SHP77 (cell line): ENCODE measurements at places on chromosomes 13 and 19.

DNA sequence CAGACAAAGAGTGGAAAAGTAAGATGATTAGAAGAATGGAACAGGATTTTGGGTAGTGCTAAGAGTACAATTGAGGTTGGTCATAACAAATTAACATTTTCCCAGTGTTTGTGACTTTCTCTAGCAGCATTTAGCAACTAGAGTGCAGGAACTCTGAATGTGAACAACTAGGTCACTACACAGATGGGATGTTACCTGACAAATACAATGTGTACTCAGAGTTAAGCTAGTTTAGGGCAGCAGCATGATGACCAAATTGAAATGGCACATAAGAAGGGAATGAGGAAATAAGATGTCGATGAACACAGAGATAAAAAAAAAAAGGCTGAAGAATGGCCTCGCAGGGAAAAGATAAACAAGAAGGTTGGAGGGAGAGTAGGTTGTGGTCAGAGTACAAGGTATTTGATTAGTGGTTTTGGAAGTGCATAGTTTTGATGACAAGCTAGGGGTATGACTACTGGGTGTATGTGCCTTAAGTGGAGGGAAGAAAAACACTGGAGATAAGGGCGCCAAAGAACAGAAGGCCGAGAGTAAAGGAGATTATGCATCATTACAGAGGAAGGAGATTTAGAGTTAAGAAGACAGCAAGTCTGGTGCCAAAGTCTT lies 381.1 kb downstream of the FGF14 start:
- no peak for DNase-seq

- DNase-seq, result no peak
Observed at GRCh38 chr13:27528908-27529307, 78.5 kb upstream of the MTIF3 start.

DNA sequence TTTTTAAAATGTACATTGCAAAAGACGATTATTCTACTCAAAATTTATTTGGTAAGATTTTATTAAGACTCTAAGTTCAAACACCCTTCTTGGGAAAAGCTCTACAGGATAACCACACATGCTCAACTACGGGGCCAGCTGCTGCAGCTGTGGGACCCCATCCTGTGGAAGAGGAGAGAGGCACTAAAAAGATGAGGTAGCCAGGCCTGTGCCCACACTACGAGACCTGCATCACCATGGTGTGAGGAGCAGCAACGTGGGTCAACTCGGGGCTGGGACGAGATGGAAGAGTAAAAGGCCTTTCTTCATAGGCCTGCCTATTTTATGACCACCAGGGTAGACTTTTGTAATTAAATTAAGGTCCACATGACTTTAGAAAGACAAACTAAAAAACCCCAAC lies 4.6 kb upstream of the CCNP start:
- no peak for DNase-seq

- peak; percentile 86 for DNase-seq
Observed at GRCh38 chr13:110132225-110132982, 174.6 kb downstream of the COL4A1 start.

DNA sequence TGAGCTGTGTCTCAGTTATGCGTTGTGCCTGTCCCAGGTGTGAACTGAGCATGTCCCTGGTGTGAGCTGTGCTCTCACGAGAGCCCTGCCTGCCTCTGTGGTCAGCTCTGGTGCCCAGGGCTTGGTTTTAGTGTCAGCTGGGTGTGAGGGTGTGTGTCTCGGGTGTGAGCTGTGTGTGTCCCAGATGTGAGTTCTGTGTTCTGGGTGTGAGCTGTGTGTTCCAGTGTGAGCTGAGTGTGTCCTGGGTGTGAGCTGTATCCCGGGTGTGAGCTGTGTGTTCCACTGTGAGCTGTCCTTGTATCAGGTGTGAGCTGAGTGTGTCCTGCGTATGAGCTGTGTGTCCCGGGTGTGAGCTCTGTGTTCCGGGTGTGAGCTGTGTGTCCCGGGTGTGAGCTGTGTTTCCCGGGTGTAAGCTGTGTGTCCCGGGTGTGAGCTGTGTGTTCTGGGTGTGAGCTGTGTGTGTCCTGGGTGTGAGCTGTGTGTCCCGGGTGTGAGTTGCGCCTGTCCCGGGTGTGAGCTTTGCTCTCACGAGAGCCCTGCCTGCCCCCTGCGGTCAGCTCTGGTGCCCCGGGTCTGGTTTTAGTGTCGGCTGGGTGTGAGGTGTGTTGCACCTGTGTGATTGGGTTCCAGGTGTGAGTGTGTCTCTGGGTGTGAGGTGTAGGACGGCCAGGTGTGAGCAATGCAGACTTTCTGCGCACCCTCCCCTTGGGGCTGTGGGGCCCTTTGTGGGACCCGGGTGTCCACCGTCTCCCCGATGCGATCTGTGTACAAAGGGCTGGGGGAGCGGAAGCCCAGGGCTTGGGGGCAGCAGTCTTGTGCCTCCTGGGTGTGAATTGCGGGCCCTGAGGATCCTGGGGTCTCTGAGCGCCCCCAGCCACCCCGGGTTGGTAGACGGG lies 7.1 kb upstream of the PEAK3 start:
- no peak for DNase-seq

GRCh38 chr19:19262190-19263057 lies 10.7 kb downstream of the TM6SF2 start:
- DNase-seq, result no peak

DNA sequence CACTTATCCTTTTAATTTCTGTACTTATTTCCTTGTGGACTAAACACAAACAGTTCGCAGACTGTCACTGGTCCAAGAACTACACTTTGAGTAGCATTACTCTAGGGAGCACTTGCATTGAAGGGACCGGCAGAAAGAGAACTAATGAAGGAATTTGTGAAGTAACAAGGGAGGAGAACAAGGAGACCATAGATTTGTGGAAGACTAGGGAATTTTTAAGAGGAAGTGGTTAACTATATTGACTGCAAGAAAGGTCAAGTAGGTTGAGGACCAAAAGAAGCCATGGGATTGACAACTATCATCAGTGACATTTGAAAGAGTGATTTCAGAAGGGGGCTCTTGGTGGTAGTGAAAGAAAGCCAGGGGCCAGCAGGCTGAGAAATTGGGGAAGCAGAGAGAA lies 4.0 kb upstream of the RB1 start:
- no peak for DNase-seq

GRCh38 chr13:106550570-106551135 lies 15.2 kb upstream of the EFNB2 start:
- no peak for DNase-seq
